LHCN-M2 (cell line): ENCODE measurements at places on chromosomes 16 and 17. TPM values are rescaled to one million over a fixed set of nuclear protein-coding genes. Genes with fewer than 3 reads are reported as not detected.

ZNF594 gene
- 3.5 and 7.6 TPM in 2 replicates for total RNA-seq

CTRB1 gene
- total RNA-seq, result not detected in 2 replicates

TBX2 gene
- 5.6 and 7.5 TPM in 2 replicates for total RNA-seq

PLCG2 gene
- total RNA-seq, result 0.06 and 0.17 TPM in 2 replicates

C17orf50 gene
- total RNA-seq, result not detected in 2 replicates

EMC6 gene
- total RNA-seq, result 13.0 and 42.7 TPM in 2 replicates

ADAT1 gene
- 50.2 and 66.0 TPM in 2 replicates for total RNA-seq

ADAD2 gene
- total RNA-seq, result not detected in 2 replicates

APOBR gene
- not detected in 2 replicates for total RNA-seq

CALCOCO2 gene
- 43.7 and 61.7 TPM in 2 replicates for total RNA-seq

ABCA10 gene
- total RNA-seq, result not detected in 2 replicates
